NCI-H1092 (cell line): ENCODE measurements at places on chromosomes 6 and 20.
A peak's percentile ranks its signal among the peaks of the same experiment; 100 is the strongest.

DNA sequence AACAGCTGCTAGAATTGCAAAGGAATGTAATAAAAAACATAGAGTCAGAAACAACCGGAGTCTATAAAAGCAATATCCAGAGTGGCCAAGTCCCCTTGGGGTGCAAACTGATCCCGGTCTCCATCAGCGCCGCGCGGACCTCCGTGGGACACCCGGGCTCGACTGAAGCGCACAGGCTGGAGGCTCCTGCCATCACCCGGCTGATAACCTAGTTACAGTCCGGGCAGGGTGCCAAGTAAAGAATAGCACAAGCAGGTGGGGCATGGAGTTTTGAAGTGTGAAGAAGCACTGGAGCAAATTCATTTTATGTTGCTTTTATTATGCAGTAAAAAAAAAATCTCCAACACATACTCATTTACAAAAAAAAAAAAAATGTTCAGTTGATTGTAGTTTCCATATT lies 205.1 kb upstream of the GMDS start:
- DNase-seq = peak; percentile 40

DNA sequence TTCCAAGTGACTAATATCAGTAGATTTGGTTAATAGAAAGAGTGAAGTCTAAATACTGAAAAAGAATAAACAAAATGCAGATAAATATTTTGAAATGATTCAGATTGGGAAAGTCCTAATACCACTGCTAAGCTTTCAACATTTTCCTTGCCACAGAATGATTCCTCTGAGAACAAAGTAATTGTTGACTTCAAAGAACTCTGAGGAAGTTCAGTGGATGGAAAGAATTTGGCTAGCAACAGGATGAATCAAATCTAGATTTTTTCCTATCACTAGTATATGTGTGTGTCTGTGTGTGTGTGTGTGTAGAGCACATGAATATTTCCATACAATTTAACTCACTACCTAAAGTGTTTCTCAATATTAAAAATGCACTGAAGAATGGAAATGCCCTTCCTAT lies 107.9 kb upstream of the PREP start:
- no peak for DNase-seq

GRCh38 chr20:18650224-18650623 lies 62.4 kb downstream of the DTD1 start:
- DNase-seq = no peak

DNA sequence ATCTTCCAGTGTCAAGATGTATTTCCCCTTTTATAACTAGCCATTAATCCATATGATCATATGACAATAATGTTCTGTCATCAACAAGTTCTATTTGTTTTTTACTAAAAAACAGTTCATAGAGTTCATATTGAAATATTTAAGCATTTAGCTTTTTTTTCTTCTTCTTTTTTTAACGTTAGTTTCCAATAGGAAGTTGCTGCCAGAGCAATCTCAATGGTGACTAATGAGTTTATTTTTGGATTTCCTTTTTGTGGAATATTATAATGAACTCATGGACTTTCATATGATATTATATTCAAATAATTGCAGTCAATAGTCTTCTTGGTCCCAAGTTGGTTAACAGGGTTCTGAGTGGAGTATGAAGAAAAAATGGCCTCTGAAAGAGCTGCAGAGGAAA lies 343.3 kb downstream of the BCKDHB start:
- DNase-seq = no peak

- no peak for DNase-seq
Observed at GRCh38 chr6:75611702-75612375, 10.2 kb downstream of the SENP6 start.

DNA sequence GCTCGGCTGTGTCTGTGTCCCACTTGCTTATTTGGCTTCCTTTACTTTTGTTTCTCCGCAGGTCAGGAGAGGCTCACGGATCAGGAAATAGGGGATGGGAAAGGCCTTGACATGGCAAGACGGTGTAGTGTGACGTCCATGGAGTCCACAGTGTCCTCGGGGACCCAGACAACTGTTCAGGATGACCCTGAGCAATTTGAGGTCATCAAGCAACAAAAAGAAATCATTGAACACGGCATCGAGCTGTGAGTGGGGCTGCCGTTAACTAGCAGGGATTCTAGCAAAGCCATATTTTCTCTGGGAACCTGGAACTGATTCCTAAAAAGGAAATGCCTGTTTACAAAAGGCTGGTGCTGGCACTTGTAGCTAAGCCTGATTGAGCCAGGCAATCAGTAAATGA lies 54.4 kb downstream of the ARFGEF2 start:
- no peak for DNase-seq

GRCh38 chr6:43931201-43931600 lies 161.2 kb downstream of the VEGFA start:
- DNase-seq = no peak

GRCh38 chr20:34709831-34710567 lies 5.9 kb downstream of the TP53INP2 start:
- peak; percentile 49 for DNase-seq

DNA sequence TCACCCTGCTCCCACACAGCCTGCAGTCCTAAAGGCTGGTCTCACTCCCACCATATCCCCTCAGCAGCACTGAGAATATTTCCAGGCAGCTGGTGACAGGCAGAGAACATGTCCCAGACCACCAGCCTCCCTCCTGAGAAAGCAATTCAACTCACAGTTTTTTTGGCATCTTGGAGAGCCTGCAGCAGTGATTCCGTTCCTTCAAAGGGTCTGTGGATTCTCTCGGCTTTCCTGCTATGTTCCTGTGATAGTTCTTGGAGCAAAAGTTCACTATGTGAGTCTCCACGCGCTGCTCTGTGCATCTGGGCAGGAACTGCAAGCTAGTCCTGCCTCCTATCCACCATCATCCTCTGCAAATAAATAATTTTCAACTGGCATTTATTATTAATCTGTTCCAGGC lies 448.3 kb upstream of the HSF2 start:
- no peak for DNase-seq

DNA sequence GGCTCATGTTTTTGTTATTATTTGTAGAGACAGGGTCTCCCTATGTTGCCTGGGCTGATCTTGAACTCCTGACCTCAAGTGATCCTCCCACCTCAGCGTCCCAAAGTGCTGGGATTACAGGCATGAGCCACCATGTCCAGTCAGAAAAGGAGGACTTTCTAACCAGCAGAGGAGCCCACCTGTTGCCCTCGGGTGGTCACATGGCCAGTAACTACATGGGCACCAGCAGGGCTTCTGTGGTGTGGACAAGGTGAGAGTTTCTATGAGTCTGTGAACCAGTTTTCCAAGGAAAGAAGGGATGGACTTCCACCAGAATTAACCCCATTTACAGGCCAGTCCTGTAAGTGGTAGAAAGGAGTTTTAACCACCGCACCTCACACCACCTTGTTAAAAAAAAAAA lies 125.4 kb downstream of the RIN2 start:
- DNase-seq = no peak

DNA sequence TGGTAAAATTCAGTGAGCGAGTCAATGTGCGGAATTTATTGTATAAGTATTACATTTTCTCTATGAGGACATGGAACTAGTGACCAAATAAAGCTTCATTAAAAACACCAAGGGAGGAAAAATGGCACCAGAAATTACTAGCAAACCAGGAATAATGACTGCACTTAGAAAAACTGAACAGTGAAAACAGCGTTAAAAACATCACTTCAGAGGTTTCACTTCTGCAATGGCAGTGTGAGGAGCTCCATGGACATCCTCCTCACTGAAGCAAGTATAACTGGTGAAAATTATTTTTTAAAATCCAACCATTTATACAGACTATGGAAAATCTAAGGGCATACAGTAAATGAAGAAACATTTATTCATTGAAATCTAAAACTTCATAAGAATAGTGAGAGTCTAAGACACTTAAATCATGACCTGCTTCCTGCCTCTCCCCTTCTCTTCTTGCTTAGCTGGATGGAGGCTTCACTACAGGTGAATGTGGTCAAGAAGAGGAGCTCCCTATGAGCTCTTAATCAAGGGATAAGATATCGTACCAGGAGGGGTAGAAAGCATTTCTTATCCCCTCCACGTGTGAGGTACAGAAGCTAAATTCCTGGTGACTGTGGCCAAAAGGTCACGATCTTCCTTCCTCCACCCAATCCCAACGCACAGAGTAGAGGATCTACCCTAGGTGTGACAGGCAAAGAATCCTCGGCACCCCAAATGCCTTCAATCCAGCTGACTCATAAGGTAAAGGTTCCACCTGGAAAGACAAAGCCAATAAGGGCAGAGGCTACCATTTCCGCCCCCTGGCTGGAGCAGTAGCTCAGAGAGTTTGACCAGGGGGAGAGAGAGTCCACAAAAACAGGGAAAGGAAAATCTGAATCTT lies 12.3 kb upstream of the ASF1A start:
- no peak for DNase-seq

DNA sequence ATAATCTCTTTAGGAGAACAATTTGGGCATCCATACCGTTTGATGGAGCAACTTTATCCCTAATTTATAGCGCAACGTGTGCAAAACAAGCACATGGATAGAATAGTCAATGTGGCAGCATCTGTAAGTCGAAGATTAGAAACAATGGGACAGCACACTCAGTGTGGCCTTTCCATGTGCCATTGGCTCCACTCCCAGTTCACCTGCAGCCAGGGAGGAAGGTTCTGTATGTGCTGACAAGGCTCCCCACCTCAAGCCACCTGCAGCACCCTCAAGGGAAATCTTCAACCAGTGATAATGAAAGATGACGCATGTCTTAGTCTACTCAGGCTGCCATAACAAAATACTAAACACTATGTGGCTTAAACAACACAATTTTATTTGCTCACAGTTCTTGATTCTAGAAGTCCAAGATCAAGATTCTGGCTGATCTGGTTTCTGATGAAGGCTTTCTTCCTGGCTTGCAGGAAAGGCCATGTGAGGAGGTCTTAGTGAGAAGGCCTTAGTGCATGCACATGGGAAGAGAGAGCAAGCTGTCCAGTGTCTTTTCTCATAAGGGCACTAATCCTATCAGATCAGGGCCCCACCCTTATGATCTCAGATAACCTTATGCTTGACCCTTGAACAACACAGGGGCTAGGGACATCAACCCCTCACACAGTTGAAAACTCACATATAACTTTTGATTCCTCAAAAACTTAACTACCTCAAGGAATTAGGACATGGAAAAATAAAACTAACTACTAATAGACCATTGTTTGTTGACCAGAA lies 34.9 kb upstream of the SHLD1 start:
- DNase-seq = no peak

DNA sequence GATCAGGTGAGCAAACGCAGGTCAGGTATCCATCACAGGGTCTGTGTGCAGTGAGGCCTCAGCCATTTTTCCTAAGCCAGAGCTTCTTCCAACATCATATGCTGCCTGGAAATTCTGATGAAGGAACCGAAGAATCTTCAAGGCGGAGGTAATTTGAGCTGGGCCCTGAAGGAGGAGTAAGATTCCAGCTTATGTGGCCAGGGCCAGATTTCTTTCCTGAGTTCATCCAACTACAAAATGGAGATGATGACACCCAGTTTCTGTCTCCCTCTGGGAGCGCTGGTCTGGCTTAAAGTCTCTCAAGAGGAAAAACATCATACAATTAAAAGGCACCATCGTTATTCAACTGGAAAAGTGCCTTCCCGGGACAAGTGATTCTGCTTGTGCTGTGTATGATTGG lies 6.9 kb upstream of the MANBAL start:
- DNase-seq = no peak

DNA sequence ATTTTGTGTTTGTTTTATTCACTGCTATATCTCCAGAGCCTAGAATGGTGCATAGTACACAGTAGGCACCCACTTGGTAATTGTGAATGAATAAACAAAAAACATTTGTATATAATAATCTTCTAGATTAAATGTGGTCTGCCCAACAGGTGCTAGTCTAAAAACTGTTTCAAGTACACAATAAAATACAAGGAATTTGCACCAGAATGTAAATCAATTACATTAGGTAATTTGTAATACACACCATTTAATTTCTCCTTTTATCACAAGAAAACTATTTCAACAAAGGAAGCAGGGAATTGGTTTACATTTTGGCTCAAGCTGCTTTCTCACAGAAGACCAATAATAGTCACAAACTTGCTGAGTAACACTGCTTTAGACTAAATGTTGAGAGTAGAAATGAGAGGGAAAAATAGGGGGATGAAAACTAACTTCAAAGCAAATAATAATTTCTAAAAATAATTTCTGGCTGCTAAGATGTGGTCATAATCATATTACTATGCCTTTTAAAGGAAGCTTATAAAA lies 22.1 kb downstream of the RUNX2 start:
- DNase-seq = no peak

DNA sequence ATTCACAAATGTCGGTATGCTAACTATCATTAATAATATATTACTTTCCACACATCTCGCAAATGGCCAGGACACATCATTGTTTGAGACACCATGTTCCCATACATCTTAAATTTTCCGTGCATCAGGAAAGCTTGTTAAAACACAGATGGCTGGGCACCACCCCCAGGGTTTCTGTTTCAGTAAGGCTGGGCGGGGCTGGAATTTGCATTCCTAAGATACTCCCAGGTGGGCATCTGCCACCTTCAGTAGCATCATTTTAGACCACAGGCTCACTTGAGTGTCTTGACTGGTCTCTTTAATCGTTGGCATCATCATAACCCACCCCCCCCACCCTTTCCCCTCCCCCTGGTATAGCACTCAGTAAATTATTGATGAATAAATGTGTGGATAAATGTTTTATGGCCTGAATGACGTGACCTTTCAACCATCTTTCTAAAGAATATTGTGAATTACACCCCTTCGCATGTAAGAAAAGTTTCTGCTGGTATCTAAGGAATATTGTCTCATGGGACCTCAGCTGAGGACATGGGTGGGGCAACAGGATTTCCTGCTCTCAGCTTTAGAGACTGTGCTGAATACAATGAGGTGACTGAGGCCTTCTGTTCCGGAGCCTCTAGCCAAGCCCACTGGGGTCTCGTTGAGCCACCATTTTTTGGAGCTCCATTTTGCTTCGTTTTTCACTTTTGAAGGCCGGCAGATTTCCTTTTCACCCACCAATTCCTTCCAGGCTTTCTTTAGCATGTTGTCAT lies 124.1 kb upstream of the NEDD9 start:
- DNase-seq = no peak

- no peak for DNase-seq
Observed at GRCh38 chr6:116714296-116714695, 33.3 kb downstream of the KPNA5 start.

DNA sequence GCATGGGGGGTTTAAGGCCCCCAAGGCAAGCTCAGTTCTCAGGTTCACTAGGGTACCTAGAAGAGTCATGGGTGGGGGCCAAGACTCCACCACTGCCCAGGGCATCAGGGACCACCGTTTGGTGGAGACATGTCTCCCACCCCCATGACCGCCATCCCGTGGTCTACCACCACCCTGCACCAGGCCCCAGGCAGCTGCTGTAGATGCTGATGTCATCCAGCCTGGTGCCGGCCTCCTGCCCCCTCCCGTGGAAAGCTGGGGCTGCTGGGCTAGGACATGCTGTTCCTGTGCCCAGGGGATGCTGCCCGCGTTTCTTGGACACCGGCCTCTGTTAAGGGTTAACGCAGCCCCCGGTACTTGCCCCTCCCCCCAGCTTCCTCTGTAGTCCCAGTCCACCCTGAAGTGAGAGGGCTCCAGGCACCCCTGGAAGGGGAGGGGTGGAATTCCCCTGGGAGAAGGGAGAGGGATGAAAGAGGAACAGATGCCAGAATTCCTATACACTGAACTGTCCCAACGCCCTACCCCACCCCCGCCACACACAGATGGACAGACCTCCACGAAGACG lies 587 bp downstream of the IP6K3 start:
- DNase-seq = no peak

GRCh38 chr6:108921547-108922361 lies 73.5 kb downstream of the ARMC2 start:
- DNase-seq = no peak

- DNase-seq = no peak
Observed at GRCh38 chr6:100948381-100949133, 67.4 kb upstream of the ASCC3 start.
